ENCODE measurements at places on chromosomes 11 and 22.

- no peak for DNase-seq
Observed at GRCh38 chr22:46373159-46373558, 37.6 kb downstream of the TRMU start.

DNA sequence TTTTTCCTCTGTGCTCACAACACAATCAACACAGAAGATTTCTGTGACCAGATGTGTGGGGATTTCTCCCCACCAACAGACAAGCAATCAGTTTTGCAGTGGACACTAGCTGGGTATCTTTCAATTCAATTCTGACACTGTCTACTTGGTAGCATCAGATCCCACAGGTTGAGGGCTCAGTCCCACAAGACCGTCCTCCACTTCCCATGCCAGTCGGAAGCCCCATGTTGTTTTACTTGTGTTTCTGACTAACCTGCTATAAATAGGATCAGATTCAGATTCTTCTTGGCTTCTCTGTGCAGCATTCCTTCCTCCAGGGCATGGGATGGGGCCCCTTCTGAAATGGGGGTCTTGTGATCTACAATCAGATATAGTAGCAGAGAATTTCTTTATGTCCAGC, 19.6 kb downstream of the ACER3 start:
- no peak for DNase-seq

DNA sequence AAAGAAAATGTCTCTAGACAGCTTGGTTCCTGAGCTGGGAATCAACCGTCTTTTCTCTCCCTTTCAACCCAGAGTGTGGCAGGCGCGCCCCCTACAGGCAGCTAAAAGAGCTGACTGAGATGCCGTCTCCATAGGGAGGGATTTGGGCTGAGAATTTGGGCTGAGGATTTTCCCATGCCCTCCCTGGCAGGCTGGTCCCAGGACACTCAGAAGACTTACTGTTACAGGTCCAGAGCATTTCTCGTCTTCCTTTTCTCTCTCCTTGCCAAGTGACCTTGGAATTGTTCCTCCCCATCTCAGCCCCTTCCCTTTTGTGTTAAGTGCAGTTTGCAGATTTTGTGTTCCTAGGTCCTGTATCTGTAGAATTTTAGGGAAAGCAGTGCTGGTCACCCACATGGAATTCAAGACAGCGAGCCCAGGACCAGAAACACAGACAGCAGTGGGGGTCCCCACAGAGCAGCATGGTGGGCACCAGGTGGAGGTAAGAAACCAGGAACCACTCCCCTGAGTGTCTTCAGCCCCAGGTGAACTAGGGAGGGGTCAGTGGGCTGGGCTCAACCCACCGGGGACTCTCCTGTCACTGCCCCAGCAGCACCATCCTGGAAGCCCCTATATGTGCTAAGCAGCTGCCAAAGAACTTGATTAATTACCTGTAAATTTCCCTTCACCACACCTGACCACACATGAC, 9.9 kb upstream of the IGLL5 start:
- DNase-seq: peak; percentile 77

- DNase-seq: peak; percentile 58
Observed at GRCh38 chr11:69683764-69684333, 8.7 kb upstream of the LTO1 start.
